Activated naive CD4-positive, alpha-beta T cell (primary cell): ENCODE measurements at places on chromosomes 4 and X.

GRCh38 chrX:141220342-141221008, 21.8 kb downstream of the SPANXC start:
- no peak for DNase-seq

- no peak for DNase-seq
Measured at GRCh38 chrX:70806081-70806480, 102.4 kb downstream of the TEX11 start.

DNA sequence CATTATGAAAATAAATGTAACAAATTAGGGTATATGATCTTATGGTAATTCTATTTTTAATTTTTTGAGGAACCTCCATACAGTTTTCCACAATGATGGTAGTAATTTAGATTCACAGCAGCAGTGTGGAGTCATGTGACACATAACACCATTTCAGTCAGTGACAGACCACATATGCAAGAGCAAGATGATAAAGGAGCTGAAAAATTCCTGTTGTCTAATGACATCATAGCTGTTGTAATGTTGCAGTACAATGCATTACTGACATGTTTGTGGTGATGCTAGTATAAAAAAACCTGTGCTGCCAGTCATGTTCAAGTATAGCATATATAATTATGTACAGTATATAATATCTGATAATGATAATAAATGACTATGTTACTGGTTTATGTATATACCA, 28.5 kb downstream of the EMCN start:
- no peak for DNase-seq

GRCh38 chrX:24550166-24550565, 85.1 kb downstream of the PDK3 start:
- no peak for DNase-seq

DNA sequence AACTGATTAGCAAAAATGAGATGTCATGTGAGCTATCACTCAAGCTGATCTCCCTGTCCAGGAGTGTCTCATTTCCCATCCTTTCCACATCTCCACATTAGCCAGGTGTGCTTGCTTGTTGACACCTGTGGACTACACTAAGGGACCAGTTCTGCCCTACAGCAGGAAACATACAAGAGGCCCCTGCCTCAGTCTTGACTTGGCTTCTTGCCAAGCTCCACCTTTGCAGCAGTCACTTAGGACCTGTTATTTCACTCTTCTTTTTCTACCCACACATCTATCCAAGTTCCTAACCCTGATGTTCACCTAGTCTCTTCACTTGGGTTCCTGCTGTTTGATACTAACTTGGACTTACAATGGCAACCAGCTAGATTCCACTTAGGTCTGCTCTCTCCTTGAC, 13.2 kb downstream of the FRMD7 start:
- no peak for DNase-seq

DNA sequence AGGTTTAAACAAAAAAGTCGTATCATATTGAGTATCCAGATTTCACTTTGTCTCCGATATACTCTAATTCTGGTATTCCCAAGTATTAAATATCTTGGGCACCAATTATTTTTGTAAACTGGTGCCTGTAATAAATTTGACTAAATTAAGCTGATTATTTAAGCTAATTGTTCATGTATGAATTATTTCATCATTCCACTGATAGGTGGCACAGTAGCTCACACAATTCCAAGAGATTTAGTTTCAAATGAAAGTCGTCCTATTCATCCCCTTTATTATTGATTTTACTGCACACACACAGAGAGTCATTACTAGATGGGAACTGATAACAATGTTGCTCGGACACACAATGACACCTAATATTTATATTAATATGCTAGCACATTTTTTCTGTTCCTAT, 432.4 kb downstream of the DMD start:
- DNase-seq, result no peak

GRCh38 chr4:29578329-29578728, 1141.8 kb upstream of the PCDH7 start:
- no peak for DNase-seq

GRCh38 chr4:2073808-2074481, 14.8 kb downstream of the NAT8L start:
- DNase-seq, result no peak

GRCh38 chrX:25941559-25942250, 196.4 kb upstream of the MAGEB18 start:
- DNase-seq, result no peak

GRCh38 chr4:124337874-124338273, 374.7 kb downstream of the ANKRD50 start:
- no peak for DNase-seq

DNA sequence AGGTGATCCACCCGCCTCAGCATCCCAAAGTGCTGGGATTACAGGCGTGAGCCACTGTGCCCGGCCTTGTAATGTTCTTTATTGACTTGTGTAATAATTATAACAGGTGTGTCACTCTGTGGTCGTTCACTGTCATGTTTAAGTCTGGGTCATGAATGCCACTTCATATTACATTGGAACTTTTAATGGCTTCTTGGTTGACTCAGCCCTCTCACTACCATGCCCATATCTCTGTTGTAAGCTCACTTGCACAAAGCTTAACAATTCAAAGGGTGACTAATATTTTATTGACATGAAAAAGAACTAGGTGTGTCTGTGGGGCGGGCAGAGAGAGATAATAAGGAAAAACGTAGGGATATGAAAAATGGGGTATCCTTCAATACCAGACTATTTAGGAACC, 639.7 kb upstream of the ACTRT1 start:
- DNase-seq, result no peak

- DNase-seq, result no peak
Measured at GRCh38 chr4:39544580-39545315, 17.5 kb upstream of the UGDH start.

DNA sequence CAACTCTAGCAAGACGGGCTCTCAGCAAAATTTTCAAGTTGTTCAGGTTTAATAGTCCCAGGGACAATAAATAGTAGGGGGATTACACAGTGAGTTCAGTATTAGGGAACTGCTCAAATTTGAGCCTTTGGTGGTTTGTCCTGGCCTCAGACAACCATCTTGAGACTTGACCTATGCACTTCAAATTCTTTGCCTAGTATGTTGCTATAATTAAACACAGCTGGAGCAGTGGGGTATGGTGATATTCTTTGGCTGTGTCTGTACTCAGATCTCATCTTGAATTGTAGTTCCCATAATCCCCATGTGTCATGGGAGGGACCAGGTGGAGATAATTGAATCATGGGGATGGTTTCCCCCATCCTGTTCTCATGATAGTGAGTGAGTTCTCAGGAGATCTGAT, 43.3 kb upstream of the TEX13A start:
- DNase-seq, result no peak

DNA sequence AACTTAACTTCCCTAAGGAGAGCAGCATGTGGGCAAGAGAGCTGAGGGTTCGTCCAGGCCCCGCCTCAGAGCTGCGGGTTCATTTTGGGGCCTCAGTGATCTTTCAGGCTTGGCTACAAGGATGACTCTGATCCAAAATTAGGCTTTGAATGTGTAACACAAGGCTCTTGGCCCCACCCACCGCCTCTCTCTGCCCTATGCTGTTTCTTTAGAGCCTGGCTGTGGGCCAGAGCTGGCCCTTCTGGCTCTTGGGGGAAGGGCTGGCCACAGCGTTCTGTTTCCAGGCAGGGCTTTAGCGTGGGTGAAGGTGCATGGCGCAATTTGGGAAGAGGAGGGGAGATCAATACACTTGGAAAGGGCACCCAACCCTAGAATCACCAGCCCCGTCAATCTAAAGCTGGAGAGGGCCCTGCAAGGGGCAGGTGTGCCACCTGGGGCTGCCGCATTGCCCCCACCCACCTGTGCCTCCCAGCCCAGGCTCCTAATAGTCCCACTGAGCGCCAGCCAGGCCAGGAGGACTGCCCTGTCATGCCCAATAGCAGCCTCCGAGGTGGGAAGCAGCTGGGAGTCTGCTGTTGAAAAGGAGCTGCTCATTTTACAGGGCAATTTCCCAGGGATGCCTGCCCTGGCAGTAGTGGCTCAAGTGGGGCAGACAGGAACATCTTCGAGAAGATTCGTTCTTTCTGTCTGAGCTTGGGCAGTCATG, 84.5 kb upstream of the MAML3 start:
- no peak for DNase-seq

GRCh38 chrX:3659761-3660160, 53.7 kb downstream of the PRKX start:
- no peak for DNase-seq

- DNase-seq, result no peak
Measured at GRCh38 chr4:10105920-10106319, 10.7 kb downstream of the WDR1 start.

GRCh38 chrX:39859991-39860861, 237.5 kb downstream of the BCOR start:
- peak; percentile 22 for DNase-seq

GRCh38 chr4:92265021-92265420, 38.7 kb upstream of the GRID2 start:
- DNase-seq, result no peak

DNA sequence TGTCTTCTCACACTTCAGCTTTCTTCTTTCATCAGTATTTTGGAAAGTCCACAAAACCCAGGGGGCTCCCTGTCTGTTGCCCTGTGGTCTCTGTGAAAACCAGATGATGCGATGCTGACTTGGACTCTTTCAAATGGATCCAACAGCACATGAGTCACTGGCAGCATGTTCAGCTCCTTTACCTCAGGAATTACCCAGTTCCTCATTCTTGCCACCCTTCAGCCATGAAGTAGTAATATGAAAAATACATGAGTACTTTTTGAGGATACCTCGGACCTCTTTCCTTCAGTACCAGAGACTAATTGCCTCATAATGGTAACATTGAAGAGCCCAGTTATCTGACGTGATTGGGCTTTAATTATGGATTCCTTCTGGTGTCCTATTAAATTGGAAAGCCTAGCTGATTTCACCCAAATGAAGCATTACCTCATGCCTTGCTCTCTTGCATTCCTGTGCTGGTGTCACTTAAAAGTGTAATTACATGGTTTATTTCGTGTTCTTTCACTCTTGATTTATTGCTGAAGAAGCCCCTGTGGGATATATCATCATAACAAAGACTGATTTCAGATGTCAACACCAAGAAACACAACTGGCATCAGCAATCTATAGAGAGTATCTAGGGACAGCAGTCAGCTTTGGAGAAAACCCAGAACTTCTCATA, 63.4 kb downstream of the NFKB1 start:
- no peak for DNase-seq

DNA sequence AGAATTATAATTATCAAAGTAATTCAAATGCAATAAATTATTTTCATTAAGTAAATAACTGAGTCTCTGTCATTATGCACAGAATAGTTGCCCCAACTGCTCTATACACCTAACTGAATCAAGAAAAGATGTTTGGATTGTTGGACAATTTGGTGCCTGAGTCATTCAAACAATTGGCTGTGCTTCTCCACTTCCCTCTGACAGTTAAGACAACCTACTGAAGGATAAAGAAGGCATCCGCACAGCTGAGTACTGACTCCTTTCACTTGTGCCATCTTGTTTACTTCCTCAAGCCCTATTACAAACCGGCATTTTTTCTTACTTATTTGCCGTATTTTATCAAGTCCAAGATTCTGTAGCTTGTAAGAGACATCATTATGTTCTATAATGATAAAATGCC, 110.6 kb upstream of the C1QTNF7 start:
- no peak for DNase-seq

DNA sequence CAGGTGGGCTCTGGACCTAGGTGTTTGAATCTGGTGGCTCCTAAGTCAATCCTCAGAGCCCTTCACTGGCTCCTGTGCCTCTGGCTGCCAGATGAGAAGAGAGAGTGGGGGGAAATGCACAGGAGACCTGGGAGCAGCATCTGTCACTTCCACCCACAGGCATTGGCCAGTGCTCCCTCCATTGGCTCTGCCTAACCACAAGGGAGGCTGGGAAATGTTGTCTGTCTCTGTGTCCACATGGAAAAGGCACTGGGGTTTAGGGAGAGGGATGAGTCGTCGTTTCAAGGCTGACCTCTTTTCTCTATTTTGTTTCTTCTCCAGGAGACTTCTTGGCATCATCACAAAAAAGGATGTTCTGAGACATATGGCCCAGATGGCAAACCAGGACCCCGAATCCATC, 76.4 kb downstream of the CLCN4 start:
- DNase-seq, result no peak

DNA sequence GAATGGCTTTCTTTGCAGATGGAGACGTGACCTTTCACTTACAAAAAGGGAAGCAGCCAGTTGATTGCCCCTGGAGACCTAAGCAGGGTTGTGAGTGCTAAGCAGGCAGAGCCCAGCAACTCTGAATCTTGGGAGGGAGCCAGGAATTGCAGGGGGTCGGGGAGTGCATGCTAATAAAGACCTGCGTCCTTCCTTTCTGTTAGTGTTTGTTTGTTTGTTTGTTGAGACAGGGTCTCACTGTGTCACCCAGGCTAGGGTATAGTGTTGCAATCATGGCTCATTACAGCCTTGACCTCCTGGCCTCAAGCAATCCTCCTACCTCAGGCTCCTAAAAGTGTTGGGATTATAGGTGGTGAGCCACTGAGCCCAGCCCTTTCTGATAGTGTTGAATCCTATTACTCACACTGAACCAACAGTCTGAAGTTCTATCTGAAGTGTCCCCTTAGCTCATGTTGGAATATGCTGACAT, 137.4 kb downstream of the CEP135 start:
- DNase-seq, result no peak

DNA sequence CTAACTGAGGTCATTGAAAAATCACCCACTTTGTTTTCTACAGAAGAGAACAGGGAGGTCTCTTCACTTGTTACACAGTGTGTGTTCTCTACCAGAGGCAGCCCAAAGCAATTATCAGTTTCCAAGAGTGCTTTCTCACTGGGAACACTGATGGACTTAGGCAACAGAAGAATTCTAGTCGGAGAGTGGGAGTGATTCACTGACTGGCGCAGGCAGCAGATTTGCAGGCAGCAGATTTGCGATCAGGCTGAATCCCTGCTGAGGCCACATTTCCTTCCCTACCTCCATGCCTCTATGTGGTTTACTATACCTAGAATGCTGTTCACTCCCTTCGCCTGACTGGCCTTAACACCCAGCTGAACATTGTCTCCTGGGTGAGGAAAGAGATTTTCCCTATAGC, 6.6 kb downstream of the OCIAD2 start:
- DNase-seq, result no peak

GRCh38 chr4:150315691-150316090, 237.4 kb downstream of the DCLK2 start:
- no peak for DNase-seq

DNA sequence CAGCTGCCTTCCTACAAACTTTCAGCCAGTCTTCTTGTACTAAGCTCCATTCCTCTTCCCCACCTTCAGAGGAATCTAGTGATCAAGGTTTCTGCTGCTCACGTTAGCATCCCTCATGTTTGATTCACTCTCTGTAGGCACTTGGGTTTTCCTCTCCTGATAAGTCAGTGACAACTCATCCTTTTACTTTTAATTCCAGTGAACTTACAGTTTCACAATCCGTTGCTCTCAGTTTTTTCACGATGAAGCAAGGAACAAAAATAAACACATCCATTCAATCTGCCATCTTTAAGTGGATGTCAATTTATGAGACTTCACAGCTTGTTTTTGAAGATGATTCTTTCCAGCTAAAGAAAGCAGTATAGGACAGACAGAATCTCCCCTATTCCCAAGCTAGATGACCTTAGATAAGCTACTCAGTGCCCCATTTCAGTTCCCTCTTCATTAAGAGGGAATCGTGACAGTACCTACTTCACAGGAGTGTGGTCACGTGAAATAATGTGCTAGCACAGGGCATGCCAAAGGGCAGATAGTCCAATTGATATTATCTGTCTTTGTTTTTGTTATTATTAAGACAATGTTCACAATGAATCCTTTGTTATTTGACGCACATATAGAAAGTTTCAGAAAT, 234.3 kb downstream of the PALLD start:
- no peak for DNase-seq
